GDM1 (cell line): ENCODE measurements at places on chromosomes 11 and 22.

DNA sequence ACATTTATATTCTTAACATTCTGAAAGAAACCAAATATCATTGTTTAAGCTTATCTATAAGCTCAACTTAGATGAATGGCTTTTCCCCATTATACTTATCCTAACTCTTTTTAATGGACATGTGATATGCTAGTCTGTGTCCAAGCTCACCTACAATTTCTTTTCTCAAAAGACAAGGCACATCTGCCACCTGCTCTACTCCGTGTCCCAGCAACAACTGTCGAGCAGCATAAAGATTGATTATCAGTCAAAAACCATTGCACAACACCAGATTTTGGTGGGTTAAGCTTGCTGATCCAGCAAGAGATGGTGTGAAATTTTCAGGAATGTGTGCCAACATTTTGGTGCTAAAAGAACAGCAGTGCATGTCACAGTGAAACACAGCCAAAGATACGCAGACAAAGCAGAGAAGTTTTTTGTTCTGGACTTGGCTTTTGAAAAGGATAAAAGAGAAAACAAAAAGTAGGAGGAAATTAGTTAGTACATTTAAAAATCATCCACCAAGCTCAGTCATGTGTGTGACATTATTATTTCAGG, 65.8 kb downstream of the DCDC1 start:
- DNase-seq = no peak

DNA sequence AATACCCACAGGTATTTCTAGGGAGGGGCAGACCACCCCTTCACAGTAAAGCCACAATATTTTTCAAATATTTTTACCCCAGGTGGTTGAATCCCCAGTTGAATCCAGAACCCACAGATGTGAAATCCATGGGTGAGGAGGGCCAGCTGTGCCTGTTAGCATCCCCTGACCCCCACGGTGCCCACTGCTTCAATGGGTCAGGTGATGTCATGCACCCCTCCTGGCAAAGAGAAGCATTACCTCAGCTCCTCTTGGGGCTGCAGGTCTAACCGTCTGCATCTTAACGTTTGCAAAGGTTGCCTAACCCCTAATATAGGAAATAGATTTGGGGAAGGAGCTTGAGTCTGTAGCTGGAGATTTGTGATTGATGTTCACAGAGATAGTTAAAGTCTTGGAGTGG, 24.7 kb upstream of the IL17RA start:
- DNase-seq = no peak

GRCh38 chr22:41480397-41480735, 11.4 kb downstream of the ACO2 start:
- DNase-seq = no peak

- DNase-seq = no peak
Measured at GRCh38 chr22:27348634-27349033, 452.9 kb downstream of the MN1 start.

DNA sequence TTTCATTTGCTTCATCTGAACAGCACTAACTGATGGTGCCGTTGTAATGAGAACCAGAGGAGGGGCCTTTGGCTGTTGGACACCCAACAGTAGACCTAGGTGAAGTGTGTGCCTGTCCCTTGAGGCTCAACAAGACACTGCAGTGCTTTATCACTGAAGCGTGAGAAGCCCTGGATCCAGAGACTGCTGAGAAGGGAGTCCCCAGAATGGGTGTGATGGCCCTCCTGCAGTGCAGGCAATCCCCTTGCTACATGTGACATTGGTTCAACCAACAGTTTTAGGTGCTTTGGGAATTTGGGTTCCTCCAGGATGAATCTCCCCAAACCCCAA, 125.6 kb downstream of the BRD1 start:
- no peak for DNase-seq

GRCh38 chr11:131146827-131147490, 223.5 kb upstream of the NTM start:
- no peak for DNase-seq
